Progenitor cell of endocrine pancreas (in vitro differentiated cells): ENCODE measurements at places on chromosomes 5 and 9. TPM values are rescaled to one million over a fixed set of nuclear protein-coding genes. Genes with fewer than 3 reads are reported as not detected.

- H3K27ac ChIP-seq: no peak overlapping the region
- no peak for DNase-seq
- H3K36me3 ChIP-seq: no peaks in the 10 kb centered on the region
- no peak overlapping the region for H3K4me3 ChIP-seq
These were observed 348.5 kb downstream of the MED10 start for GRCh38 chr5:6029811-6030271.

GRCh38 chr5:68194386-68194785 is 21.2 kb upstream of the PIK3R1 start:
- peak overlapping the region; percentile 57 for H3K27ac ChIP-seq
- no peaks in the 10 kb centered on the region for H3K36me3 ChIP-seq
- no peaks in the 10 kb centered on the region for H3K27me3 ChIP-seq
- no peak overlapping the region for H3K4me3 ChIP-seq
- no peak for DNase-seq

Gene DNAH5
- total RNA-seq: 1.4 TPM in 2 replicates

DNA sequence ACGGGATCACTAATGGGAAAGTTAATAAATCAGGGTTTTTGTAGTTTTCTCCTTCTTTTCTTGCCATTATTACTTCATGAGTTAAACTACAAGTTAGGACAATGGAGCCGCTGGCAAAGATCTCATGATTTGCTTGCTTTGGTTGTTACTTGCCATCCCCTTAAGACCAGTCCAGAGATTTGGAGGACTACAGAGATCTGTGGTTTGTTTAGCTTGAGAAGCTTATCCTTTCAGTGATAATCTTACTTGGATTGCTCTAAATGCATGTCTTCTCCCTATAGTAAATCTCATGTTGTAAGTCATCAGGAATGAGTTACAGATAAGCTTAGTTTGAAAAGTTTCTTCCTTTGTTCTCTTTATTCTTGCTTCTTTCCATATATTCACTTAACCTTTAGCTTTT is 70.9 kb downstream of the TLE4 start:
- DNase-seq: no peak
- peaks cover 22% of the 10 kb centered on the region for H3K36me3 ChIP-seq
- no peak overlapping the region for H3K27ac ChIP-seq
- peaks cover 6% of the 10 kb centered on the region for H3K4me1 ChIP-seq

Gene EQTN
- 1.1 and 1.4 TPM in 2 replicates for total RNA-seq

Gene FOXD4L5
- total RNA-seq: 0.24 and 0.29 TPM in 2 replicates

DNA sequence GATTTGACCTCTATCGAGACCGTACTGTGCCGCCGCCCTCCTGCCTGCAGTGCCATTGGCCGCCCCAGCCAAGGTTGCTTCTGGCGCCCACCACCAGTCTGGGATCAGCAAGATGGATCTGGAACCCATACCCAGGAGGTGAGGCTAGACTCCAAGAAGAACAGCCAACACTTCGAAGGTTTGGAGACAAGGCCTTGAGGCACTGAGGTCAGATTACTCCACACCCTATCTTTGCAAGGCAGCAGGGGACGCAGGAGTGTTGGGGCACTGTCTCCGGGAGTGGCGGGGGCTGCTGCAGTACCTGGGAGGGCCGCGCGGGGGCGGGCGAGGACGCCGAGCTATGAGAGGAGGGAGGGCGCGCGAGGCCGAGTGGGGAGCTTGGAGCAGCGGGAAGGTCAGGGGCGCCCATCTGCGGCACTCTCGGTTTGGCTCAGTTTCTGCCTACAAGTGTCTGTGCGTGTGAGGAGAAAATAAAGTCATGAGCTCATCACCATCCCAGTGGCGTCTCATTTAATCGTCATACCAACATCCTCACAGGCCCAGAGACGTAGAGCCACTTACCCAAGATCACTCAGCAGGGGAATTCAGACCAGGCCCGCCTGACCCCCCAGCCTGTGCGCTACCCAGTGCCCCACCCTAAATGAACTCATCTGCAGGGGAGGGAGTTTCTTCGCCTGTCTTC is 20.5 kb upstream of the PSD2 start:
- no peaks in the 10 kb centered on the region for H3K4me1 ChIP-seq
- no peaks in the 10 kb centered on the region for H3K36me3 ChIP-seq
- no peak overlapping the region for H3K4me3 ChIP-seq
- peaks cover 28% of the 10 kb centered on the region for H3K27me3 ChIP-seq
